GM23338 (cell line): ENCODE measurements at places on chromosomes 7 and 10. TPM values are rescaled to one million over a fixed set of nuclear protein-coding genes. Genes with fewer than 3 reads are reported as not detected.

DNA sequence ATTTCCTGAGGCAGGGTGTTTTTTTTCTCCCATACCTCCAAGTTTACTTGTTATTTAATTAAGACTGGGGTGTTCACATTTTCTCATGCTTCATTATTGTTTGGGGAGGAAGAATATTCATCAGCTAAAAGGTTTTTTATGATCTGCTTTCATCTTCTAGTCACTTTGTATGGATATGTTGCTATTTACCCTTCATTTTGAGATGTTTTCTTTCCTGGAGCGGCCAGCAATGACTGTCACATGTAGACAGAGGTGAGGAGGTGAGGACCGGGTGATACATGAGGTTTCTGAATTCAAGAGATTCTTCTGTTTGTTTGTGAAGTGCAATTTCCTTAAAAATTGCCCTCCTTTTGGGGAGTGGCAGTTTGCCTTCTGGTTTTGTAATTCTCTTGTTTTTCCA, 261.8 kb upstream of the BMPER start:
- DNase-seq = no peak

DNA sequence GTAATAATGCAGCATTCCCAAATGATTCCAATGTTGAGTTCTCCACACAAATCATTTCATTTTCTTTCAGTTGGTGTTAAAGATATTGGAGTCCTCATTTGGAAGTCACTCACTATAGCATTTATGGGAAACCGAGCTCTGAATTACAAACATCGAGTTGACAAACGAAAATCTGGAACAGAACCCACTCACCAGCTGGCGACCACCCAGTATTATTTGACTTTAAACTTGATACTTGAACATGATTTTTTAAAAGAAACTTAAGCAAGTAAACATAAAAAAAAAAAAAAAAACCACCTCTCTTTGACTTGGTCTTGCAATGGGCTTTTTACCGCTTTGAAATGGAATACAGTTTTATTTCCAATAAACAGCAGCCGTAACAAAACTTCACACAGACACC, 576.6 kb upstream of the C7orf33 start:
- no peak for DNase-seq

DNA sequence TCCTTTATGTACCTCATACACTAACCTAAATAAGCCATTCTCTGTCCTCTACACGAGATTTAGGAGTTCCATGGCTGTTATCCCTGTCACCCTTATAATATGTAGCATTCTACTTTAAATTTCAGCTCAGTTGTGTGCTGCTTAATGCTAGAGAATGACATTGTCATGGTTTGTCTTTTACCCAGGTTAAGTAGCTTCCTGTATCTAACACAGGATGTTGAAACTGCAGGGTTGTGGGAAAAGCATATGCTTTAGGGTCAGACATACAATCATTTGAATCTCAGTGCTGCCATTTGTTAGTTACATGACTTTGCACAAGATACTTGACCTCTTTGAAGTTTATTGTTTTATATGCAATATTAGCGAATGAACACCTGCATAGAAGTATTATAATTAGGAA, 235.1 kb upstream of the CACNA2D1 start:
- DNase-seq = no peak

GRCh38 chr7:68074242-68074641, 1077.6 kb downstream of the TYW1 start:
- no peak for DNase-seq

DNA sequence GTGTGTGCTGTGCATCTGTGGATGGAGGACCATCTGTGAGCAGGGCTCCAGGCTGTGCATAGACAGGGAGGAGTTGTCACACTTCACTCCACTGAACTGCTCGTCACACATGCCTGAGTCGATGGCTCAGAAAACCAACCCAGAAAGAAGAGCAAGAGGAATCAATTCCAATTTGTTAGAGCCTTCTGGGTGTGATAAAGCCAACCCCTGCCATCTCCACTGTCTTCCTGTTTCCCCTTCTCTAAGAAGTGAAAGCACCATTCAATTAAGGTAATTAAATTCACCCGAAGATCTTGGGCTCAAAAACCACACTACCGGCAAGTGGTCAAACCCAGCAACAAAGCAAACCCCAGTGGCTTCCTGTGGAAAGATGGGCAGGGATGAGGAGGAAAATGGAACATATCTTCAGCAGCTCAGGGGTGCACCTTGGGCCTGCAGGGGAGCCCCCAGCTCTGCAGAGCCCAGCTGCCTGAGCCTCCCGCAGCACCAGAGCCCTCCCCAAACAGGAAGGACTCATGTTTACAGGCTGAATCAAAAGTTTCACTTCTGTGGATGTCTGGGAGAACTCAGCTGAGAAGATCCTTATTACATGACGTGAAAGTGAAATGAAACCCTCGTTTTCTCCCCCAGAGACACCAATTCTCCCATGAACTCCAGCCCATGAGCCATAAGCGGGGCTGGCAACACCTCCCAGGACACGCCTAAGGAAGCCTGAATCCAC, 10.9 kb downstream of the C10orf71 start:
- no peak for DNase-seq

Gene CCZ1
- total RNA-seq = 91.9 and 93.7 TPM in 2 replicates
